ENCODE measurements at places on chromosomes 1 and 21. TPM values are rescaled to one million over a fixed set of nuclear protein-coding genes. Genes with fewer than 3 reads are reported as not detected.

Gene LCE1D
- total RNA-seq = not detected

Gene LENEP
- total RNA-seq = not detected

Gene KRTAP13-2
- not detected for total RNA-seq

Gene LCE2C
- total RNA-seq = not detected

Gene CTNNBIP1
- total RNA-seq = 26.8 TPM

Gene BACH1
- 24.9 TPM for total RNA-seq

Gene OR10K1
- total RNA-seq = not detected

Gene EBNA1BP2
- 173 TPM for total RNA-seq

Gene RNF115
- total RNA-seq = 10.6 TPM

Gene CDCA8
- total RNA-seq = 60.0 TPM

Gene C1orf94
- total RNA-seq = not detected

Gene OSBPL9
- total RNA-seq = 69.7 TPM

Gene CD53
- total RNA-seq = not detected

Gene FAM167B
- total RNA-seq = 0.35 TPM

Gene FH
- total RNA-seq = 75.1 TPM

Gene AJAP1
- 2.4 TPM for total RNA-seq

Gene CAMK2N1
- total RNA-seq = 18.2 TPM

Gene DNAH14
- total RNA-seq = 10.1 TPM

Gene SOX13
- total RNA-seq = 5.7 TPM

Gene CFAP45
- total RNA-seq = 0.46 TPM

Gene FCRL6
- not detected for total RNA-seq

Gene AVPR1B
- not detected for total RNA-seq

Gene KRTAP19-3
- total RNA-seq = not detected

Gene LCE1E
- not detected for total RNA-seq

Gene CRB1
- total RNA-seq = 0.06 TPM

Gene ATP6V1G3
- total RNA-seq = not detected

Gene ACAP3
- 29.1 TPM for total RNA-seq

Gene TRMT1L
- total RNA-seq = 17.7 TPM

Gene S100A4
- 33.8 TPM for total RNA-seq

Gene GOLPH3L
- 12.6 TPM for total RNA-seq

Gene SEMA4A
- total RNA-seq = 1.4 TPM

Gene SPRR1B
- total RNA-seq = 0.75 TPM

Gene TESK2
- 2.9 TPM for total RNA-seq

Gene IFNLR1
- total RNA-seq = 3.6 TPM

Gene NPHS2
- not detected for total RNA-seq

Gene HSD3B2
- not detected for total RNA-seq

Gene CYP4X1
- not detected for total RNA-seq

Gene TCP10L
- under 0.01 TPM for total RNA-seq

Gene PDC
- not detected for total RNA-seq

Gene S1PR1
- 1.7 TPM for total RNA-seq

Gene TCEA3
- total RNA-seq = 3.1 TPM

Gene AGTRAP
- total RNA-seq = 70.3 TPM

Gene BEND5
- total RNA-seq = 1.9 TPM

Gene TTC22
- 4.3 TPM for total RNA-seq

Gene CD48
- not detected for total RNA-seq

Gene NHLH1
- not detected for total RNA-seq

Gene CASZ1
- 11.8 TPM for total RNA-seq

Gene GUCA2B
- not detected for total RNA-seq

Gene ARID1A
- total RNA-seq = 27.1 TPM

Gene SAMSN1
- 0.07 TPM for total RNA-seq

Gene TTC39A
- total RNA-seq = 21.3 TPM

Gene MROH9
- total RNA-seq = not detected

Data from epithelial cell of proximal tubule (primary cell).